ENCODE measurements at places on chromosomes 11 and 22. TPM values are rescaled to one million over a fixed set of nuclear protein-coding genes. Genes with fewer than 3 reads are reported as not detected.

DNA sequence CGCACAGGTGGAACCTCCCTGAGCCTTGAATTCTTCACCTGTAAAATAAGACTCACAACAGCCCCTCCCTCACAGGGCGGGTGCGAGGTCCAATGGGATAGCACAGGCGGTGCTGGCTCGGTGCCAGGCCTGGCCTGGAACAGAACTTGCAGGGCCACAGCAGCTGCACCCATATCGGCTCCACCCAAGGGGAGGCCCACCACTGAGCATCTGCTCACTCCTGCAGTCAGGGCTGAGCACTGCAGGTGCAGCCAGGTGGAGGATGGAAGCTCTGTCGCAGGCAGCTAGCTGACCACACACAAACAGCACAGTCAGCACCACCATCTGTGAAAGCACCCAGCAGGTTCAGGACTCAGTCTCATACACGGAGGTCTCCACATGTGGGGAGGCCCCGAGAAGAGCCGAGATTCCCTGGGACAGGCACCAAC is 19.6 kb downstream of the VPS37C start:
- no peak for DNase-seq

Gene MYOD1
- polyA plus RNA-seq: not detected

Gene BTG4
- not detected for polyA plus RNA-seq

DNA sequence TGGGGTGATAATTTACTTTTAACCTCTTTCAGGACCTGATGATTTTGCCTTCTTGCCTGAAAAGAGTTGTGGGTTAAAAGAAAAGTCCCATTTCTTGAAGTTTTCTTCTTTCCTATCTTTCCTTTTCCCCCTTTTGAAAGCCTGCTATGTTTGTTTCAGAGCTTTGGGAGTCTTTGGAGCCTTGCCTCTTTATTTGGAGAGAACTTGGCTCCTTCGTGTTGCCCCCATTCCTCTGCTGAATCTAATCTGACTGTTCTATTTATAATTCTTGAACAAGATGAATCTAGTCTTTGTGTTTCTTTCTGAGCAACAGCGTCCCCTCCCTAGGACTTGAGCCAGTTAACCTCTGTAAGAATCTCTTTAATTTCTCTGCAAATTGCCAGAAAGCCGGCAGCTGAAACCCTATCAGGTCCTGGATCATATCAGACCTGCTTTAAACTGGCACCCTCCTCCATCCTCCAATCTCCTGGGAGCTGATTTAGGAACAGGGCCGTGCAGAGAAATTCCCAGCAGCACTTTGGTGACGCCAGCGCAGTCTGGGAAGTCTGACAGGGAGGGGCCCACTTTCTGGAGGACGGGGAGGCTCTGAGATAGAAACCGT is 289.1 kb upstream of the SORL1-AS1 start:
- DNase-seq: no peak

DNA sequence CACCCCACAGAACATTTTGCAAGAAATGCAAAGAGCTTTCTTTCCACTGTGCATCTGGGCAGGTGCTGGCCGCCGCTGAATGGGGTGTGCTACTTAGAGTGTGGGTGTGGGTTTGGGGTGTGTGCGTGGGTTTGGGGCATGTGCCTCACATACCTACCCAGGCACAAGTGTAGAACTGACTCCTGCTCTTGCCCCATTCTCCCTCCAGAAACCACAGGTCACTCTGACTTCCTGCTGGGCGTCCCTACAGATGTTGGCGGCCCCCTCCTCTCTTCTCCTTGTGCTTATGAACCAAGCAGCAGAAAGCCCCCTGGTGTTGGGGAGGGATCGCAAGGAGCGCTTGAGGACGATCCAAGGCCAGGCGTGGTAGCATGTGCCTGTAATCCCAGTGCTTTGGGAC is 63.9 kb downstream of the GRIK4 start:
- no peak for DNase-seq

GRCh38 chr11:34176751-34177209 is 71.4 kb downstream of the NAT10 start:
- no peak for DNase-seq

GRCh38 chr11:106286881-106287504 is 209.5 kb downstream of the AASDHPPT start:
- DNase-seq: no peak

- DNase-seq: no peak
Measured at GRCh38 chr11:123738374-123738773, 3.1 kb downstream of the ZNF202 start.

Gene GPHA2
- polyA plus RNA-seq: not detected

GRCh38 chr22:35114131-35114980 is 48.4 kb downstream of the ISX start:
- no peak for DNase-seq

GRCh38 chr22:47548953-47549740 is 786.7 kb downstream of the TBC1D22A start:
- DNase-seq: no peak
